ENCODE measurements at places on chromosomes 4 and X.
A peak's percentile ranks its signal among the peaks of the same experiment; 100 is the strongest.

DNA sequence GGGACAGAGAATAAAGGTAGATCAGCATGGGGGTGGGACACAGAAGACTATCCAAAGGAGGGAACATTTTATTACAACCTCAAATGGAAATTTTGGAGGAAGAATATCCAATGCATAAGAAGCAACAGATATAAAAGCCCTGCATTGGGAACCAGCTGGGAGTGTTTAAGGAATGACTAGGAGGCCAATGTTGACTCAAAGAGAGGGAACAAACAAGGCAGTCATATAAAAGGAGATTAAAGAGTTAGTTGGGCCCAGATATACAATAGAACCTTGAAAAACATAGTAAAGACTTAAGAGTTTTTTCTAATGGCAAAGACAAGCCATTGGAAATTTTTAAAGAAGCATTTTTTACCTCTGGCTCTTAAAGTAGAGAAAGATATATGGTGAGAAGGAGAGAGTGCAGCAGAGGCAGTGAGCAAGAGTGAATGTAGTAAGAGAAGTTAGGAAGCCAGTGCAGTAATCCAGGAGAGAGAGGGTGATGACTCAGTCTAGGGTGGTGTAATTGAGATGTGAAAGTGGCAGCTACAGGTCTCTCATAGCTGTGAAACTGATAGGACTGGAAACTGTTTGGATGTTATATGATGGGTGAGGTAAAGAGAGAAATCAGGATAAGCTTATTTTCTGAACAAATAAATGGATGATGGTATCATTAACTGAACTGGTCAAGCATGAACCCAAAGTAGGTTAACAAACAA is 182.2 kb upstream of the ATOH1 start:
- DNase-seq: peak; percentile 87

GRCh38 chr4:95250544-95251137 is 298.1 kb downstream of the UNC5C start:
- DNase-seq: peak; percentile 10

- DNase-seq: no peak
Measured at GRCh38 chr4:36392024-36392423, 110.6 kb downstream of the DTHD1 start.

- no peak for DNase-seq
Measured at GRCh38 chr4:151205722-151206121, 71.2 kb upstream of the PRSS48 start.

All from NCI-H748 treated with DMSO at 0.1 percent for 48 hours (cell line).